Mesenchymal stem cell (in vitro differentiated cells and primary cell): ENCODE measurements at places on chromosomes 5 and 9.

- DNase-seq: no peak
Observed at GRCh38 chr5:171462136-171462927, 42.9 kb downstream of the FGF18 start.

DNA sequence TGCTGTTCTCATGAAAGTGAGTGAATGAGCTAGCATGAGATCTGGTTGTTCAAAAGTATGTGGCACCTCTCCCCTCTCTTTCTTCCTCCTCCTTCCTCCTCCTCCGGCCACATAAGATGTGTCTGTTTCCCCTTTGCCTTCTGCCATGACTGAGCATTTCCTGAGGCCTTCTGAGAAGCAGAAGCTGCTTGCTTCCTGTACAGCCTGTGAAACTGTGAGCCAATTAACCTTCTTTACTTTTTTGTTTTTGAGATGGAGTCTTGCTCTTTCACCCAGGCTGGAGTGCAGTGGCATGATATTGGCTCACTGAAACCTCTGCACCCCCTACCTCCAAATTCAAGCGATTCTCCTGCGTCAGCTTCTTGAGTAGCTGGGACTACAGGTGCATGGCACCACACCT lies 6.1 kb downstream of the S100Z start:
- DNase-seq: no peak

GRCh38 chr5:131947445-131947844 lies 2.0 kb upstream of the MEIKIN start:
- DNase-seq: no peak

DNA sequence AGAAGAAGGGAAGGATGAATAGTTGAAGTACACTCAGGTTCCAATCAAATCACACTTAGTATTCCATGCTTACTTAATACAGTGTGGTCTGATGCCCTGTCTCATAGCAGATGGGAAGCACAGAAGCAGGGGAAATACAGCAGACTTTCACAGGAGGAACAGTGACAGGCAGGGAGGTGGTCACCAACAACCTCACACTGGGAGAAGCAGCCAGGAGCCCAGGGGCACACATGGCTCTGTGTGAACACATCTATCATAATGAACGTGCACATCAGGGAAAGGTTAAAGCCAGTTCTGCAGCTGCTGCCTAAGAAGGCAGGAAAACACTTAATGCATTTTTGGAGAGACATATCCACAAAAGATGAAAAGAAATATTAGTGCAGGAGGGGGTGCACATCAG lies 312.3 kb downstream of the MED10 start:
- DNase-seq: no peak

- DNase-seq: no peak
Observed at GRCh38 chr9:93598647-93599241, 22.4 kb downstream of the PHF2 start.

DNA sequence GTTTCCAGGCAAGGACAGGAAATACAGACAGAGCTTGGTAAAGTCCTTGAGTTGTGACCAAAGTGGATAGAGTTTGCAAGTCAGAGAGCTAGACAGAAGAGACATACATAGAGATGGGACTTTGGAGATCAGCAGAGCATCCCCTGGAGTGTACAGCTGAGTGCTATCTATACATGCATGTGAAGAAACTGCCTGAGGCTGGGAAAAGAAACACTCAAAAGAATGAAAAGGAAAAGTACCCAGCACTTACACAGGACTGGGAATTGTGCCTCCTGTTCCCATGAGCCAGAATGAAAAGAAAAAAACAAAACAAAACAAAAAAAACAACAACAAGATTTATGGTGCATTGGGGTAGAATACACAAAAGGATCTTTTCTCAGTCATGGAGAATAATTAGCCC lies 606.4 kb downstream of the ZNF608 start:
- DNase-seq: no peak

- DNase-seq: no peak
Observed at GRCh38 chr5:72042097-72042496, 65.2 kb upstream of the MAP1B start.

DNA sequence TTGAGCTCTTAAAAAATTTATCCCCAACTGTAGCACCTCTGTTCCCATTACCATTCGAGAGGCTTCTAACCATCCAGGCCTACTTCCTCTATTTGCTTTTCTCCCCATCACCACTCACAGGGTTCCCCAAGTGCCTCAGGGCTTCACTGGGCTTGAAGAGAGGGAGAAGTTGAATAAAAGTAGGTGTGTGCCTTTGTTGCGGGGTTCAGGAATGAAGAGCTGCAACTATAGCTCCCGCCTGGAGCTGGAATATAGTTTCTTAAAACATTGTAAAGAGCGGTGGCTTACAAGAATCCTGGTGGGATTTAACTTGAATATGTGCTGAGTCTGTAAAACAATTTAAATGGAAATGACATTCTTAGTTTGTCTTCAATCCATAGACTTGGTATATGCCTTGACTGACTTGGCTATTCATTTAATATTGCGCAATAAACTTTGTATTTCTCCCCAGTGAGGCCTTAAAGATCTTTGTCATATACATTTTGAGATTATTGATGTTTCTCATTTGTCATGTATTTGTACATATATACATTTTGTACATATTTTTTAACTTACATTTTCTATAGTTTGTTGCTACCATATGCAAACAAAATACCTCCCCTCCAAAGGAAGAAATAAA lies 7.2 kb downstream of the ENTREP1 start:
- no peak for DNase-seq

DNA sequence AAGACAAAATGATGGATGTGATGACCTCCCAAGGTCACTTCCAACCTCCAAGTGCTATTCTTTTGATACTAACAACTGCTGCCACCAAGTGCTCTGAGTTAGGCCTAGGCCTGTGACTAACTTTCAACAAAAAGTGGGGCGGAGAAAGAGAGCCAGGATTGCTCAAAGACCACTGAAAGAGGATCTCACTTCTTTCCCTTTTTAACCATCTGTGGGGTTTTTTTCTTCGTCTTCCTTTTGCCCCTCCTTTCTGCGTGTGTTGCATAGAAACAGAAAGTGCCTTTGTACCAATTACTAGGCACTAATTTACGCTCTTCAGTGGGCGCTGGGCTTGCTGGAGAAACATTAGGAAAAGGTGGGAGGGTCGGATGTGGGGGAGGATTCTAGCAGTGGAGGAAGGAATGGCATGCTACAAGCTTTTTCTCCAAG lies 8.0 kb downstream of the KLF9 start:
- peak; percentile 82 for DNase-seq

DNA sequence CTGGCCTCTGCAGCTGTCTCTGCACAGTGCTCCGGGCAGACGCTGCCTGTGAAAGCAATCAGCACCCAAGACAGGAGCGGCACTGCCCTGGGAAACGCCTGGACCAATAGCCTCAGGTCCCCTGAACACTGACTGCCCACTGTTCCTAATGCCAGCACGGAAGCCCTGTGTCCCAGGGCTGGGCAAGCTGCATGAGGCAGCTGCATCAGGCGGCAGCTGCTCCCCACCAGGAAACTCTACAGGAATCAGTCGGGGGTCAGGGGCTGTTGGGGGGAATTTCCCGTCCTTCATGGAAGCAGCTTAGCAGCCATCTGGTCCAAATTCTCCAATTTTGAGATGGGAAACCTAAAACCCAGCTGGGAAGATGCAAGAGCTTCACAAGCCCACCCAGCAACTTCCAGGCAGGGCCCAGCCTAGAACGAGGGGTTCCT lies 118.6 kb downstream of the VAV2 start:
- peak; percentile 30 for DNase-seq

DNA sequence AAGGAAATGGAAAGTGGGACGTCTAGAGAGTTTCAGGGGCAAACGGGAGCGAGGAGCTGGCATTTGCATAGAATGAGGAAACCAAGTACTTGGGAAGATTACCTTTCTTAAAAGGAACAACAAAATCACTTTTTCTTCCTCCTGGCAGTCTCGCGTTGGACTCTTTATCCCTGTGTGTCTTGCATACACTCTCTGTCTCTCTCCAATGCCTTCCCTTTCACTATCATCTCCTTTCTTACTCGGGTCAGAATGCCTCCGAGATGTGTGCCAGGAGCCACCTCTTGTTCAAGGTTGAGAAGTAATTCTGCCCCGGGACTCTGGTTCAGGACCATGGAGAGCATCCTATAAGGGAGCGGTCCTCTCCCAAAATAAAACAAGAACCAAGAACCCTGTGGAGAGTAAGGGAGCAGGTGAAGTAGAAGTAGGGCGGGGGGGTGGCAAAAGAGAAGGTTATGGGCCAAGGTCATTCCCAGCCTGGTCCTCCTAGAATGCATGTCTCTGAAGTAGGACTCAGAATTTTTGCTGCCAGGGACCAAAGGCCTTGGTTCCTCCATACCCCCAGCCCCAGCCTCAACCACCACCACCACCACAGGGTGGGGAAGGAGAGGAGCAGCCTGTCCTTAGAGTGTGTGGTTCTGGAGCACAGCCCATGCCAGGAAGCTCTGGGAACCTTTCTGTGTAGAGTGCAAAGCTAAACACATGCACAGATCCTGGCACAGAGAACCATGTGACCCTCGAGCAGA lies 72.1 kb upstream of the ARAP3 start:
- peak; percentile 38 for DNase-seq

DNA sequence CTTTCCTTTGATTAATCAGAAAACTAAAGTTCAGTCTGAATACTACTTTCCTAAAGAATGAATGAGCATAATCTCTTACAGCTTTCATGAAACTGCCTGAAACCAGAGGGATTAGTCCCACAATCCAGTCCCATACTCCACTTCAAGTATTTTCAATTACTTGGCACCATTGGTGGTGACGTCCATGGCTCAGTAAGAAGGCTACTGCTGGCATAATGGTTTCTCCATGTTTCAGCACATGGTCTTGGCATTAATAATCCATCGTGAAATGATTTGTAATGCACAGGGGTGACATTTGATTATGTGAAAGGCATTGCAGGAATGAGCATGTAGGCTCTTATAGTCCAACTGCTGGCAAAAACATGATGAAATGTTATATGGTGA lies 23.4 kb downstream of the LIX1 start:
- DNase-seq: no peak

- no peak for DNase-seq
Observed at GRCh38 chr9:85984457-85984856, 43.5 kb downstream of the NAA35 start.

- DNase-seq: no peak
Observed at GRCh38 chr5:126438267-126438666, 15.1 kb downstream of the GRAMD2B start.

- no peak for DNase-seq
Observed at GRCh38 chr5:169923988-169924387, 56.3 kb downstream of the INSYN2B start.

- no peak for DNase-seq
Observed at GRCh38 chr5:125150041-125150669, 403.7 kb upstream of the ZNF608 start.

- DNase-seq: no peak
Observed at GRCh38 chr9:90061187-90061586, 456.4 kb downstream of the GADD45G start.

GRCh38 chr9:7223981-7224380 lies 466.2 kb downstream of the KDM4C start:
- no peak for DNase-seq

DNA sequence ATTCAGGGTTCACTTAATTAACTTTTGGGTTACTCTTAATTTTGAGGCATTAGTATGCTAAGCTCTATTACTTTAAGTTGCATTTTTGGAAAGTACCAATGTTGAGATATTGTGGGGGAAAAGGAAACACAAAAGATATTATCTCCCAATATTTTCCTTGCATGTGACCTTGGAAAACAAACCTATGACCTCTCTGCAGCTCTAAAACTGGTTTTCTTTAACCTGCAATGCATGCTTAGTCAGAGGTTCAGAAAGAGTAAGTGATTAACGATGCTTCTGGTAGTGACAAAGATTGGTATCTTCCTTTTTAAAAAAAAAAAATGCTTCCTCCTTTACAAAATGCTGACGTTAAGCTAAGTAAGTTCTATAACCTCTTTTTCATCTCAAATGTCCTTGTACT lies 44.9 kb upstream of the CDH18 start:
- DNase-seq: peak; percentile 39

- DNase-seq: no peak
Observed at GRCh38 chr9:69171049-69171448, 3.0 kb upstream of the TJP2 start.

DNA sequence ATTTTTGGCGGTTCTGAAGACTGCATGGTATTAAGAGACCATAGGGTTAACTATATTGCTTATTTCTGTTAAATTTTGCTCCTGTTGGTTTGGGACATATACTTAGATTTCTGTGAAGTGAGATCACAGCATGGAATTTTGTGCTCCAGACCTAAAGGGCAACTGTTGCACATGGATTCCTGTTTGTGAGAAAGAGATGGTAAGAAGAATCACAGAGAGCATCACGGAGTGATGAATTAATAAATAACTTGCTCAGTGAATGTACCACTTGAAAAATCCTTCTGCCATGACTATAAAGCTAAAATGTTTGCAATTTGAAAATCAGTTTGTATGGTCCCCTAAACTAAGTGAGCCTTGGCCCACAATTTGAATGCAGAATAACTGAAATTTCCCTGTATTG lies 4.5 kb downstream of the PSAT1 start:
- no peak for DNase-seq

- no peak for DNase-seq
Observed at GRCh38 chr9:34409154-34409553, 32.5 kb upstream of the MYORG start.

GRCh38 chr5:146662229-146662628 lies 146.2 kb upstream of the GPR151 start:
- DNase-seq: peak; percentile 19

GRCh38 chr9:98763986-98764745 lies 32.2 kb downstream of the ANKS6 start:
- DNase-seq: no peak

DNA sequence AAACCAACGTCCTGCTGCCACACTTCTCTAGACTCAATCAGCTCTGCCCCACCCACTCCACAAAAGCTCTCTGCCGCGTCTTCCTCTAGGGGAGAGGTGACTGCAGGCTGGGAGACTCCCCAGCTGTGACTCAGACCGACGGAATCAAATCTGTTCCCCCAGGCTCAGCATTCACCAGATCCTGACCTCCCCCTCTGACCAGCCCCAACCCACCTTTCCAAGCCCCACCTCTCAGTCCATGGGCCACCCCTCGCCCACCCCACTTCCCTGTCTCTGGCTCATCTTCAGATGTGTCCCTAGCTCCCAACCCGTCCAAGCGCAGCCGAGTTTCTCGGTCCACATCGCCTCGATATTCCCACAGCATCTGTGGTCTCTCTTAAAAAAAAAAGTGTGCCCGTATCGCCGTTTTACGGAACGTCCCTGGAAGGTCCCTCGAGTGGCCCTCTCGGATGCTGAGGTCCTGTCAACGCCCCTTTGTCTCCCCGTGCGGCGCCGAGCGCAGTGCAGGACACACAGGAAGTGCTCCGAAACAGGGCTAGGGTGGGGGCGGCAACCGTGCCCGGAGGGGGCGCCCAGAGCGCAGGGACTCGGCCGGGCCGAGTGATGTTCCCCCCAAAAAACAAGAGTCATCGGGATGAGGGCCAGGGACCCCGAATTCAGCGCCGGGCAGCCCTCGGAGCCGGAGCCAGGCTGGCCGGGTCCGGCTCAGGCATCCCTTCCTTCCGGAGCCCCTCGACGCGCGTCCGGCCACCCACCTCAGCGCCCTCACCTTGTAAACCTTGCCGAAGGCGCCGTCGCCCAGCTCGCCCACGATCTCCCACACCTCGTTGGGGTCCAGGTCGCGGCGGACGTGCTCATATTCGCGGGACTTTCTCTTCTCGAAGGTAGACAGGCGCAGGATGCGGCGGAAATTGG lies 649 bp downstream of the STK10 start:
- DNase-seq: peak; percentile 87
